ENCODE measurements at places on chromosomes 2 and 18.
A peak's percentile ranks its signal among the peaks of the same experiment; 100 is the strongest.

- DNase-seq = no peak
Observed at GRCh38 chr2:237191714-237192081, 106.0 kb downstream of the COPS8 start.

GRCh38 chr18:72283148-72283925 lies 260.8 kb downstream of the CBLN2 start:
- DNase-seq = no peak

DNA sequence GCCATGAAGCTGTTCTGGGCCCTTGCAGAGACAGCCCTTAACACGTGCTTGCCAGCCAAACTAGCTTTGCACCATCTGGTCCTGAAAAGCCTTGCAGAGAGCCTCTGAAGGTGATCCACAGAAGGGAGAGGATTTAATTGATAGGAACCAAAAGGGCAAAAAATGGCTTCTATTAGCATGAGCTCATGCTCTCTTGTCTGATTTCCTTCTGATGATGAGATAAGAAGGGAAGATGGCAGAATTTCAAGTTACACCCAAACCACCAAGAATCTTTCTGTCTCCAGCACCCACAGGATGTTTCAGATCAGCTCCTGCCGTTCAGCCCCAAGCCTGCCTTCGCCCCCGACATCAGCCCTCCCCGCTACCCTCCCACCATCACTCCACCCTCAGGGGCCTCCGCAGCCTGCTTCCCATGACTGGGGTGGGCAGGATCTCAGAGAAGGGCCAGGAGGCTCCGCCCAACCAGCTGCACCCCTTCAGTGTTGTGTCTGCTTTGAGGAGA lies 23.4 kb upstream of the GLI2 start:
- DNase-seq = no peak

- peak; percentile 42 for DNase-seq
Observed at GRCh38 chr2:3651691-3652648, 6.0 kb upstream of the ALLC start.

- DNase-seq = no peak
Observed at GRCh38 chr2:231272991-231273390, 74.6 kb downstream of the ARMC9 start.

DNA sequence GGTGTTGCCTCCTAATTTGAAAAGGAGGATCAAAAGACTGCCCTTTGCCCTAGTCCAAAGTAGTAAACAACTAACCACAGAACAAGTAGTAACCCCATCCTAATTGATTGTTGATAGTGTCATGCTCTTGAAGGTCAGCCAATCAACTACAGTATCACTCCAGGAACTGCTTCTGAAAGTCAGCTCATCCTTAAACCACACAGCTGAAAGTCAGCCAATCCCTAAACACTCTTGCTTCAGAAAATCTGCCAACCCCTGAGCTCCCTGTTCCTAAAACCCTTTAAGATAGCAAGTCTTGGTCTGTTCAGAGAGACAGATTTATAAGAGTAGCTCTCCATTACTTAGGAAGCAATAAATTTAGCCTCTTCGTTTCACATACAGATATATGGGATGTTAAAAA lies 51.6 kb upstream of the CPO start:
- DNase-seq = no peak

- DNase-seq = no peak
Observed at GRCh38 chr2:203949228-203949627, 12.7 kb downstream of the ICOS start.

GRCh38 chr2:19536136-19536535 lies 177.7 kb upstream of the OSR1 start:
- DNase-seq = no peak

DNA sequence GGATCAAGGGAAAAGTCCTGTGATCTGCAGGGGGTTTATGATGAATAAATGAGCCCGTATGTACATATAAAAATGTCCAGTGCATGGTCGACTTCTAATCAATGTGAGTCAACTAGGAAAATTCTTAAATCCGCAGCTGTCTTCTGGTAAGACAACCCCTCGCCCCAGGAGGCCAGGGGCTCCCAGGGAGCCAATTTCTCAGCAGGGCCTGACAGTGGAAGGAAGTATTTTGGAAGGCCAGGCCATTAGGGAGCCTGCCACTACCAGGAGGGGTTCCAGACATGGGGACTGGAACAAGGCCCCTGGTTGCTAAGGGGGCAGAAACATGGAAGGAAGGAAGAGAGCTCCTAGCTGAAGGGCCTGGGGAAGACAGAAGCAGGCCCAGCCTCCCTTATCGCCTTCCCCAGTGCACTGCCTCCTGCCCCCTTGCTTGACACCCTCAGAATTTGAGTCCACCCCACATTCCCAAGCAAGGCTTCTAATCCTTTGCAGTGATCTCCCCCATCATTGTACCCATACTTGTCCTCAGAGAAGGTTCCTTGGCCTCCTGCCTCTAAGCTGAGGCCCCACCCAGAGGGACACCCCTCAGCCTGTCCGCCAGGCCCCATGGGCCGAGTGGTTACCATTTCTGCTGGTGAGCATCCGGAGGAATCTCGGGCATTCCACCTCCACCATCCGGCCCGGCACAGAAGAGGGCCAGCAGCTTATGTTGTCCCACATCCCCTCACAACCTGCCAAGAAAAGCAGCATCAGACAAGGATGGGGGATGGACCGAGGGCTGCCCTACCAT lies 45.9 kb downstream of the SCTR start:
- no peak for DNase-seq

Data from pons (tissue), 1 donor.